ENCODE measurements at places on chromosomes 1 and 21.

GRCh38 chr1:175383239-175383638 lies 190.7 kb upstream of the KIAA0040 start:
- H3K27me3 ChIP-seq: no peaks in the 10 kb centered on the region
- H3K4me3 ChIP-seq: no peak overlapping the region
- H3K27ac ChIP-seq: no peak overlapping the region
- H3K4me1 ChIP-seq: no peaks in the 10 kb centered on the region
- no peaks in the 10 kb centered on the region for H3K36me3 ChIP-seq
- DNase-seq: no peak

DNA sequence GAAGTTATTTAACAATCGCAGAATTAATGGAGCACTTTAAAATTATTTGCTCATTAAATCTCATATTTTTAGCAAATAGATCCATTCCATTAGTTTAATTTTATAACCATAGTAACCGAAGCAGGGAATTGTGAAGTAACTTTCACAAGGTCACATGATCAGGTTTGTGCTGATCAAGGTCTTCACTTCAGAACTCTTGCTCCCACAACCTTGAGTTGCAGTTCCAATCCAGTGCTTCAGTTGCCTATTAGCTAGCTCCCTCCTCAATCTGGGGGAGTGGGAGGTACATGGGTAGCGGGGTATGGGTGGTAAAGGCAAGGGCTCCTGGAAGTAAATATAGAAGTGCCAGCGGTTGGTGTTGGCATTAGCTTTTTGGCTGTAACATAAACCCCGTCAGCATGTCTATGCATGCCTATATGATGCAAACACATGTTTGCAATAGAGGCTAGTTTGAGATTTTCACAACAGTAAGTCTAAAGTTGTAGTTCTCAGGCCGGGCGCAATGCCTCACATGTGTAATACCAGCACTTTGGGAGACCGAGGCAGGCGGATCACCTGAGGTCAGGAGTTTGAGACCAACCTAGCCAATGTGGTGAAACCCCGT lies 5.8 kb downstream of the ATP5IF1 start:
- peaks cover 7% of the 10 kb centered on the region for H3K36me3 ChIP-seq
- no peaks in the 10 kb centered on the region for H3K27me3 ChIP-seq
- no peak overlapping the region for H3K27ac ChIP-seq
- DNase-seq: no peak
- peaks cover 2% of the 10 kb centered on the region for H3K4me1 ChIP-seq

GRCh38 chr1:39141925-39142324 lies 62.6 kb upstream of the MACF1 start:
- no peaks in the 10 kb centered on the region for H3K27me3 ChIP-seq
- H3K4me1 ChIP-seq: peaks cover 23% of the 10 kb centered on the region
- no peak overlapping the region for H3K4me3 ChIP-seq
- H3K27ac ChIP-seq: peak overlapping the region; percentile 71
- no peaks in the 10 kb centered on the region for H3K36me3 ChIP-seq
- no peak for DNase-seq

- H3K4me1 ChIP-seq: no peaks in the 10 kb centered on the region
- H3K27ac ChIP-seq: no peak overlapping the region
- no peak for DNase-seq
- H3K36me3 ChIP-seq: no peaks in the 10 kb centered on the region
- no peak overlapping the region for H3K4me3 ChIP-seq
Measured at GRCh38 chr1:205926636-205927035, 16.6 kb downstream of the SLC26A9 start.

- H3K27me3 ChIP-seq: no peaks in the 10 kb centered on the region
- no peaks in the 10 kb centered on the region for H3K36me3 ChIP-seq
- no peak overlapping the region for H3K27ac ChIP-seq
- no peak for DNase-seq
- no peak overlapping the region for H3K4me3 ChIP-seq
Measured at GRCh38 chr1:59125676-59126320, 171.1 kb upstream of the FGGY start.
